ENCODE measurements at places on chromosomes 7 and 10. TPM values are rescaled to one million over a fixed set of nuclear protein-coding genes. Genes with fewer than 3 reads are reported as not detected.

DNA sequence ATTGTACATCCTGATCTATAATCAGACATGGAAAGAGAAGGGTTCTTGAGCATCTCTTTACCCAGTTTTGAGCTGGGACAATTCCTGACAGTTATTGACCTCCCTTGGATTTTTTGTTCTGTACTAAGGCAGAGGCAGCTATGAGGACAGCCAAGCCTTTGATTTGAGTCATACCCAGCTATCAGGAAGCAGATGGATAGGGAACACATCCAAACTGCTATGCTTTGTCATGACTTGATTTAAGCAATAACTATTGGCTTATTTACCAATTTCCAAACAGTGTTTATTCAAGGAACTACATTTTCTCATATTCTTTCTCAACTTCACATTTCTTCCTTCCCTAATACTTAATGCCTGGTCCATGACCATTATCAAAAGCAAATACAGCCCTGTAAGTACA is 396.4 kb upstream of the STEAP1 start:
- DNase-seq, result no peak

DNA sequence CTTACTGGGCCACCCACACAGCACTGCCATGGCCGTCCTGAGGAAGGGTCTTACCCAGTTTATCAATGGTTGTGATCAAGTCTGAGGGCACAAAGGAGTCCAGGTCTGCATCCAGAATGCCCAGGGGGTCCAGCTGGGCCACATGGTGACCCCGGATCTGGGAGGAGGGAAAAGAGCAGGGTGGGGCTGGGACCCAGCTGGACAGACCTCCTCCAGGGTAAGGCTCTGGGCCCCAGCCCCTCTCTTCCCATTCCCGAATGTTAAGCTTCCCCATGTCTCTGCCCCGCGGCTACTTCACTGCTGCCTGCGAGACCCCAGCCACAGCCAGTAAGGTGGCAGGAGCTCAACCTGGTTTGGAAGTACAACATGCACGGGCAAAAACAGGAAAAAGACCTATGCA is 9.5 kb downstream of the OGDHL start:
- DNase-seq, result no peak

- DNase-seq, result no peak
Observed at GRCh38 chr10:60032723-60033122, 126.4 kb upstream of the CCDC6 start.

Gene SPDYE2
- total RNA-seq, result not detected

Gene TEX36
- total RNA-seq, result not detected

Gene CH25H
- 1.0 TPM for total RNA-seq

All from H9 (cell line).